Thoracic aorta (tissue), 2 donors: ENCODE measurements at places on chromosomes 7 and 10. TPM values are rescaled to one million over a fixed set of nuclear protein-coding genes. Genes with fewer than 3 reads are reported as not detected.

The SPDYE1 gene
- not detected for total RNA-seq

The TTYH3 gene
- 58.6 TPM for total RNA-seq

The OR6V1 gene
- total RNA-seq, result not detected

The PDE6C gene
- total RNA-seq, result not detected

The NEUROD6 gene
- not detected for total RNA-seq

DNA sequence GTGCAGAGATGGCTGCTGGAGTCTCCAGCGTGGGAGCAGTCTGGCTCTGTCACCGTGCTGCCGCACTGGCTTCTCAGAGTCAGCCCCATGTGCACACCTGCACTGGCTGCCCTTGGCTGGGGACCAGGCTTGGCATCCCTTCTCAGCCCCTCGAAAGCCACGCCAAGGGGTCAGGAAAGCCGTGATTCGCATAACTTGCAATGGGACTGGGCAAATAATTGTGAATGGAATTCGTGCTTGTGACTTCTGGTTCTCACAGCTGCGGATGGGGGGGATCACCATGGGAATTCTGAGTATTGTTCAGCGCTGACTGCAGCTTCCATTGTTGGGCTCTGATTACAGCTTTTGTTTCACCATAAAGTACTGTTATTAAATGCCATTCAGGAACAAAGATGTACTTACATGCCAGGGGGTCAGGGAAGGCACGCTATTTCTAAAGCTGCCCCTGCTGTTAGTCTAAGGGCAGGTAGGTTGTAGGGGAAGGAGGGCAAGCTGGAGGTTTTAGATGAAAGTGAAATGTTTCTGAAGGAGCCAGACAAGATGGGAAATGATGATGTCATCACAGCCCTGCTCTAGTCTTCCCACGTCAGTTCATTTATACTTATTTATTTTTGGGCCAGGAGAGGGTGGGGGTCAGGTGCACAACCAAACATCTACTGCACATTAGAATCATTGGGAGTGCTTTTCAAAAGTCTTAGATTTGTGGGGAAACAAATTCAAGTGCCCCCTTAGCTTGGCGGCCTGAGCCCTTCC lies 5.8 kb upstream of the PLEKHA1 start:
- no peak for DNase-seq

GRCh38 chr10:117137911-117138642 lies at the start of gene VAX1:
VAX1 (minus strand) TSS chr10:117138270; CDS start chr10:117138056, 214 bp downstream.
- no peak for DNase-seq

DNA sequence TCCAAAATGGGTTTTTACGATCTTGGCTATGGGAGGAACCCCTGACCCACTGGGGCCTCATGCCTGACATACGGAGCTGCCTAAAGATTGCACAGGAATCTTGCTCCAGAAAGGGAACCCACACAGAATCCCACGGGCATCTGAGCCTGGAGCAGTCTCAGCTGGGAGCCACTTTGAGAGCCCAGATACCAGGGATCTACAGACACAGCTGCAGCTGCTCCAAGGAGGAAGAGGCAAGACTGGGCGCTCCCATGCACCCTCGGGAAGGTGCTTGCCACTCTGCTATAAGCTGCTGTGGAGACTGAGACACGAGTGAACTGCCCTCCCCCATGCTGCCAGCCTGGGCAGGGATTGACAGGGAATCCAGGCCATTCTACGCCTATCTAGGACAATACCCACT lies 202.5 kb downstream of the REEP3 start:
- DNase-seq, result no peak

DNA sequence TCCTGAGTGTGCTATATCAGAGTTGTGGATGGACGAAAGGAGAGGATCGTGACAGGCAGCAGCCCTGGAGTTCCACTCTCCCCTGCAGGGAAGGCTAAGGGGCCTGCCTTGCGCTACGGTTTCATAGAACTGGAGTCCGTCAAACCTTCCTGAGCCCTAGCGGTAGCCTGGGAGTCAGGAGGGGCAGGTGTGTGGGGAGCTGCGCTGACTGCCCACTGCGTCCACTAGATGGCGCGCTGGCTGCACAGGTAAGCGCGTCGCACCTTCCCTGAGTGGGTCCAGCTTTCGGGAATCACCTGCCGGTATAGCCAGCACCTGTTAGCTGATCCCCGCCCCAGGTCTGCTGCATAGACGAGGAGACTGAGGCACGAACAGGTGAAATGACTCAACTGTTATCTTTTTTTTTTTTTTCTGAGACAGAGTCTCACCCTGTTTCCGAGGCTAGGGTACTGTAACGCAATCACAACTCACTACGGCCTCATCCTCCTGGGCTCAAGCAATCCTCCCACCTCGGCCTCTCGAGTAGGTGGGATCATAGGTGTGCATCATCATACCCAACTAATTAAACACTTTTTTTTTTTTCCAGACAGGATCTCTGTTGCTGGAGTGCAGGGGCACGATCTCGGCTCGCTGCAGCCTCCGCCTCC lies 20.2 kb upstream of the BAIAP2L1 start:
- DNase-seq, result no peak

DNA sequence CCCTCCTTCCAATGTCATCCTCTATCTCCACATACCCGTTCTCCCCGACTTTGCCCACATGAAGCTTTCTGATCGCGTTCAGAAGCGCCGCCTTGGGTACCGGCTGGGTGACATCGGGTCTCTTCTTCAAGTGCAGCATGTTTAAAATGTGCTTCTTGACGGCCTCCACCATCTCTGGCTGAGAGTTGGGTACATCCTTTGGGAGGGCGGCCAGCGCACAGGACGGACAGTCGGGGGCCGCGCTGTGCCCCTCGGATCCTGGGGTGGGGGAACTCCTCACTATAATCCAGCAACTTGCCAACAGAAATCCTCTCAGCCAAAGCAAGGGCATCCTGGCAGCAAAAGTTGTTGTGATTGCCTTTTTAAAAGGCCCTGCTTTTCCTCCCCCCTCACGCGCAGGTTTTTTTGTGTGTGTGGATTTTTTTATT lies 2.8 kb downstream of the INHBA start:
- no peak for DNase-seq

GRCh38 chr10:114821915-114822443 lies 399 bp downstream of the FHIP2A start:
- DNase-seq, result no peak

- DNase-seq, result no peak
These were observed 309.9 kb downstream of the GPAM start for GRCh38 chr10:111873621-111874135.

DNA sequence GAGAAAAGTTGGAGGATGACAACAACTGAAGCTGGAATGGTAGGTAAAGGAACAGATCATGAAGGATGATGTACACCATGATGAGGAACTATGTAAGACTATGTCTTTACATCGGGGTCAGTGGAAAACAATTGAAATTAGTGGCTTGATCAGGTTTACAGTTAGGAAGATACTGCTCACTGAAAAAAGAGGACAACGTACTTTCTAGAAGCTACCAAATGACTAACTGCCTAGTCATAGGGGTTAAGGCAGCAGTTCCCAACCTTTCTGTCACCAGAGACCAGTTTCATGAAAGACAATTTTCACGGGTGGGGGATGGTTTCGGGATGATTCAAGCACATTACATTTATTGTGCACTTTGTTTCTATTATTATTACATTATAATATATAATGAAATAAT lies 91.6 kb upstream of the ANKRD1 start:
- DNase-seq, result no peak

DNA sequence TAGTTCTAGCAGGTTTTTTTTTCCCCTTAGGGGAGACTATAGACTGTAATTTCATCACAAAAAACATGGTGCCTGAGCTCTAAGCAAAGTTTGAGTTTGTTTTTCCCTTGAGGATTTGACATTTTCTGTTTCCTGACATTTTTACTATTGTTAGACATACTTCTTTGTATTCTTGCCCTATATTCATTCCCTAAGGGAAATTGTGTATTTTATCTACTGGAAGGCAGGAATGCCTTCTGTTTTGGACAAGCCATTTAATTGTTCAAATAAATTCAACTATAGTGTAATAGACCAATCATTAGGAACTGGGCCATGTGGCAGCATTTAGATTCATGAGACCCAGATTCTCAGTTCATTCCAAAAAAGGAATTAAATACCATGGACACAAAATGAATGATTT lies 335.0 kb downstream of the EXOC4 start:
- no peak for DNase-seq

DNA sequence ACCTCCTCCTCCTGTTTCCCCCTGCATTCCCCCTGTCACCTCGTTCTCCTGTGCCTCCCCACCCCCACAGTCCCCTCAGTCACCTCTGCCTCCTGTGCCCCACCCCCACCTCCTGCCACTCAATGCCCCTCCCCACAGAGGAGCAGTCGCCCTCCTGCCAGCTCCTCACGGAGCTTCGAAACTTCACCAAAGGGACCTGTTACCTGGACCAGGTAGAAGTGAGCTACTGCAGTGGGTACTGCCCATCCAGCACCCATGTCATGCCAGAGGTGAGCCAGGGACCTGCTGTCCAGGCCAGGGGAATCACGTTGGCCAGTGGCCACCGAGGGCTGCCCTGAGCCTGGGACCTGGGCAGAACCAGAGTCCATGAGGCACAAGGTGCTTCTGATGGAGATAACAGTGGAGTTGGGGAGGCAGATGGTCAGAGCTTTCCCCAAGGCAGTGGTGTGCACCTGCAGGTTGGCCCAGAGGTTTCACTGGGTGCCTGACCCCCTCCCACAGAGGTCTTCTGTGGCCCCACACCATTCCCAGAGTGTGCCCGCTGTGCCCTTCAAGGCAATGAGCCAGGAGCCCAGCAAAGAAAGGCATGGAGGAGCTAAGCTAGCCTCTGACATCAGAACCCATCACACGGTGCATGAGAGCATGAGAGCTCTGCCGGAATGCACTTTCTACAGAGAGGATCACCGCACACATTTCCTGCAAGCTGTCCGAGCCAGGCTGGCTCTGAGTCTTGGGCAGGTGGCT lies 7.0 kb upstream of the ZNF862 start:
- no peak for DNase-seq

GRCh38 chr10:37854626-37855025 lies 2.8 kb downstream of the ZNF248 start:
- no peak for DNase-seq

GRCh38 chr7:44308596-44309270 lies 16.7 kb downstream of the CAMK2B start:
- DNase-seq, result no peak

GRCh38 chr7:136194878-136195277 lies 217.7 kb upstream of the MTPN start:
- no peak for DNase-seq

DNA sequence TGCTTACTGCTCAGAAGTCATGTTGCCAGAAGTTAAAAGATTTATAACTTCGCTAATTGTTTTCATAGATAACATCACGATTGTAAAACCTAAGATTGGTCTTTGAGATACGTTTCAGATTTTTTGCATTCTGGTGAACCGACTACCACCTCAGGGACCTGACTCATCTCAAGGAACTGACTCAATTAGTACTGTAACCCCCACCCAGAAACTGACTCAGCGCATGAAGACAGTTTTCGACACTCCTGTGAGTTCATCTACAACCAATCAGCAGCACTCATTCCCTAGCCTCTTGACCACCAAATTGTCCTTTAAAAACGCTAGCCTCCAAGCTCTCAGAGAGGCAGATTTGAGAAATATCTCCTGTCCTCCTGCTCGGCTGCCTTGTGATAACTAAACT lies 72.3 kb downstream of the ELMO1 start:
- no peak for DNase-seq

DNA sequence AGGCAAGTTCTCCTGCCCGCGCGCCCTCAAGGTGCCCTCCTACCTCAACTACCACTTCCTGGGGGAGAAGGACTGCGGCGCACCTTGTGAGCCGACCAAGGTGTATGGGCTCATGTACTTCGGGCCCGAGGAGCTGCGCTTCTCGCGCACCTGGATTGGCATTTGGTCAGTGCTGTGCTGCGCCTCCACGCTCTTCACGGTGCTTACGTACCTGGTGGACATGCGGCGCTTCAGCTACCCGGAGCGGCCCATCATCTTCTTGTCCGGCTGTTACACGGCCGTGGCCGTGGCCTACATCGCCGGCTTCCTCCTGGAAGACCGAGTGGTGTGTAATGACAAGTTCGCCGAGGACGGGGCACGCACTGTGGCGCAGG lies 1.4 kb downstream of the FZD1 start:
- no peak for DNase-seq

DNA sequence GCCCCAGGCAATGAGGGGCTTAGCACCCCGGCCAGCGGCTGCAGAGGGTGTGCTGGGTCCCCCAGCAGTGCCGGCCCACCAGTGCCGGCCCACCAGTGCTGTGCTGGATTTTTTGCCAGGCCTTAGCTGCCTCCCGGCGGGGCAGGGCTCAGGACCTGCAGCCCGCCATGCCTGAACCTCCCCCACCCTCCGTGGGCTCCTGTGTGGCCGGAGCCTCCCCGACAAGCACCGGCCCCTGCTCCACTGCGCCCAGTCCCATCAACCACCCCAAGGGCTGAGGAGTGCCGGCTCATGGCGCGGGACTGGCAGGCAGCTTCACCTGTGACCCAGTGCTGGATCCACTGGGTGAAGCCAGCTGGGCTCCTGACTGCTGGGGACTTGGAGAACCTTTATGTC lies 3.5 kb upstream of the ACSL5 start:
- DNase-seq, result no peak

GRCh38 chr7:2108501-2109250 lies 124.1 kb downstream of the MAD1L1 start:
- no peak for DNase-seq

DNA sequence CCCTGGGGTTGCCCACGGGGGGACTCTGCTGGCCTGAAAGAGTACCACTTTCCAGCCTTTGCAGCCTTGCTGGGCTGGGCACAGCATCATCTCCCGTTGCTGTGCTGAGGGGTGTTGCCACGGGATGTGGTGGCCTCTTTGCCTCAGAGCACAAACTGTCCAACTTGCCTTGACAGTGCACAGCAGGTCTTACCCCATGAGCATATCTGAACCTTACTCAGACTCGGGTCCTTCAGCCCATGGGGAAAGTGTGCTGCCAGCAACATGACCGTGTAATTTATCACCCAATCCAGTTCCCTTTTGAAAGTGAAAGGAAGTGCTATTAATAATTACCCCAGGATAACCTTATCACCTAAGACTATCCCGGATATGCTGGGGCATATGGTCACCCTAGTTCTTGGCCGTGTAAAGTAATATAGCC lies 46.8 kb downstream of the TBXAS1 start:
- DNase-seq, result no peak

DNA sequence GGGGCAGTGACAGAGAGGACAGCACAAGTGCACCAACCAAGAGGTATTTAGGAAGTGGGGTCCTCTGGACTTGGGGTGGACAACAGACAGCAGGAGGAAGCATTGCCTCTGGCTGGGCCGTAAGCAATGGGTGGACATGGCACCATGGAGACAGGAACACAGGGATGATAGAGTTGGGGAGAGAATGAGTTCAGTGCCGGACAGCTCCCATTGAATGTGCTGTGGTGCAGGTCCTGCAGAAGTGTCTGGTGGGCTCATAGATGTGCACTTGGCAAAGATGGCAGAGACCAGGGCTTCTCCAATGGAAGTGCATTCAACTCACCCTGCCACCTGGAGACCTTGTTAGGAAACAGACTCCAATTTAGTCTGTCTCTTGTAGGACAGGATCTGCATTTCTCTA lies 341.5 kb upstream of the ZMIZ1 start:
- DNase-seq, result no peak

DNA sequence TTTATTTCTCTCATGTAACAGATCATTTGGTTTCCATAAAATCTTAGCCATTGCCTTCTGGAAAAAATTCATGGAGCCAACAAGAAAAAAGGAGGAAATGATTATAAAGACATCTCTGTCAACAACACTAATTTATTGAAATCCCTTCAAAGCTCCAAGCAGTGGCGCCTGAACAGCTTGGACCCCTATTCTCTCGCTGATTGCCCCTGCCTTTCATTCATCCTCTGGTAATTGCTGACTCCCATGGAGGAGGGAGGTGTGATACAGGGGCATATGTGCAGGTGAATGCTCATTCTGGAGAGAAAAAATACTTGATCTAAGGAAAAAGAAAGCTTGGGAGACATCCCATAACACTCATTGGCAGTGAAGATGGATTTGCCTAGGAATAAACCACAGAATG lies 345.5 kb downstream of the FGFR2 start:
- DNase-seq, result no peak

- no peak for DNase-seq
These were observed 77.5 kb upstream of the NPVF start for GRCh38 chr7:25305831-25306230.
